ENCODE measurements at places on chromosomes 5 and 9. TPM values are rescaled to one million over a fixed set of nuclear protein-coding genes. Genes with fewer than 3 reads are reported as not detected.

The ATP10B gene
- total RNA-seq: 137 TPM

GRCh38 chr9:15543047-15543813 is 9.6 kb upstream of the CCDC171 start:
- DNase-seq: no peak

- DNase-seq: no peak
Measured at GRCh38 chr5:23419115-23419514, 88.3 kb upstream of the PRDM9 start.

DNA sequence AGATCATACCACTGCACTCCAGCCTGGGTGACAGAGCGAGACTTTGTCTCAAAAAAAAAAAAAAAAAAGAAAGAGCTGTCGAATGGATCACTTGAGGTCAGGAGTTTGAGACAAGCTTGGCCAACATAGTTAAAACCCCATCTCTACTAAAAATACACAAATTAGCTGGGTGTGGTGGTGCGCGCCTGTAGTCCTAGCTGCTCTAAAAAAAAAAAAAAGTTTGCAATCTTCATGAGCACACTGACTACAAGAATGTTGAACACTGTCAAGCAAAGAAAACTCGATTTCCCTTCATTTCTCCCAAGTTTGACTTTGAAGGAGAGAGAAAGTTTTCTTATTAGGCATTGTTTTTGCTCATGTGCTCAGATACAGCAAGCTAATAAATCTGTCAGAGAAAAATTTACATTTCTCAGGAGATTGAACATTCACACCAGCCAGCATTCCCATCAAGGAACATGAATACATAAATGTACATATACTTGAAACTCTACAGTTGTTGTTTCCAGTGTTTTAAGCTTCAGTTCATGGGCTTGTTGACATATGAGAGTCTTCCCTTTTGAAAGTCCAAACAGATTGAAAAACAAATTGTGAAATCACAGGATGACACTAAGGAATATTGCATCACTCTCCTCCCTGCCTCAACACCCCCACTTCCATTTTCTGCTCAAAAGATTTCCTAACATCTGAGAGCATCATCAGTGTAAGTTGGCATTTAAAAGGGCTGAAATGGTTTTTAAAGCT is 81.8 kb downstream of the ARRDC3 start:
- DNase-seq: no peak

DNA sequence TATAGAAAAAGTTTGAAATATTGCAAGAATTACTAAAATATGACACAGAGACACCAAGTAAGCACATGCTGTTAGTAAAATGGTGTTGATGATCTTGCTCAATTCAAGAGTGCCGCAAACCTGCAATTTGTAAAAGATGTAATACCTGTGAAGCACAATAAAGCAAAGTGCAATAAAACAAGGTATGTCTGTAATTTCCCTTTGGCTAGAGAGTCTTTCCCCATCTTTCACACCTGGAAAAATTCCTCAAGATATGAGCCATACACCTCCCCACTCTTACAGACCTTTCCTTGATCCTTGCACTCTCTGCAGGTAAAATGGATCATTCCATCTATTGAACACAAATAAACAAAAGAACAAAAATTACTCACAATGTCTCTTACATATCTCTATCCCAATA is 597.8 kb downstream of the EFNA5 start:
- no peak for DNase-seq

The ZNF883 gene
- total RNA-seq: 0.43 TPM

- no peak for DNase-seq
Measured at GRCh38 chr9:137266585-137267453, 10.7 kb upstream of the TOR4A start.

- DNase-seq: no peak
Measured at GRCh38 chr9:123835821-123836220, 94.1 kb downstream of the DENND1A start.

- no peak for DNase-seq
Measured at GRCh38 chr5:77623203-77623740, 15.2 kb downstream of the OTP start.

The LAMC3 gene
- total RNA-seq: 0.82 TPM

DNA sequence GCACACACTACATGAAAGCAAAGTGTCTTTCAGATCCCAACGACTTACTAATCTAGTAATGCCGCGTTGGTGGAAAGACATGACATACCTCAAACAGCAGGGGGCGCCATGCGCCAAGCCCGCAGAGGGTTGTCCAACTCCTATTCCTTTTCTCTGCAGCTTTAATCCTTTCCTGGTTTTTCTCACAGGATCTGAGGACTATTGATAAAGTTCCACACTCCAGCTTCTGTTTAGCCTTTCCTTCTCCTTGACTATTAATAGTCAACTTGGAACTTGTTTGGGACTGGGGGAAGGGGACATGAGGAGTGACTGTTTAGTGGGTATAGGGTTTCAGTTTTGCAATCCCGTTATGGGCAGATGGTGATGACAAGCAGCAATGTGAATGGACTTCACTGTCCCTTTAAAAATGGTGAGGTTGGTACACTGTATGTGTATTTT is 62.9 kb downstream of the OTULIN start:
- DNase-seq: peak; percentile 75

GRCh38 chr5:116536316-116537083 is 38.1 kb downstream of the SEMA6A start:
- no peak for DNase-seq

DNA sequence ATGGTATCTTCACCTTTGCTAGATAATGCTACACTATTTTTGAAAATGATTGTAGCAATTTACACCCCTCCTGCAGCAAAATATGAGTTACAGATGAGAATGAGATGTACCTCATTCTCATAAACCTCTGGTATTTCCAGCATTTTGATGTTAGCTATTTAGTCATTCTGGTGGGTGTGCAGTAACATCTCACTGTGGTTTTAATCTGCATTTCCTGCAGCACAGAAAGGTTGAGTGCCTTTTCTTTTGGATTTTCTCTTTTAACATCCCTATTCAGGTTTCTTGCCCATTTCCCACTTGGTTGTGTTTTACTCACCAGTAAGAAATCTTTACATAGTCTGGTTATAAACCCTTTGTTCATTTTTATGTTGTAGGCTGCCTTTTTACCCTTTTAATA is 206.2 kb downstream of the NR3C1 start:
- DNase-seq: no peak

DNA sequence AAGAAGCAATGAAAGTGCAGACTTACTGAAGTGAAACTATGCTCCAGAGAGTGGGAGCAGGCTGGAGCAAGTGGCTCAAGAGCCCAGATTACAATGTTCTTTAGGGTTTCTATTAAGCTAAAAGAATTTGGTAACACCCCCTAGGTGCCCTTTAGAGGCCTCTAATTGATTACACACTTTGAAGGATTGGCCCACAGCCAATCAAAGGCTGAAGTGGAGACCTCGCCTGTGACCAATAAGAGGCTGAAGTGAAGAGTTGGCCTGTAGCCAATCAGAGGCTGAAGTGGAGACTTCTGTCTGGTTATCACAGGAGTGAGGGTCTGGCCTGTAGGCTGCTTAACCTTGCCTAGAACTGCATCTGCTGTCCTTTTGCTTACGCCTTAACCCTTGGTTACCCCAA is 46.7 kb upstream of the SPATA31C2 start:
- DNase-seq: no peak

DNA sequence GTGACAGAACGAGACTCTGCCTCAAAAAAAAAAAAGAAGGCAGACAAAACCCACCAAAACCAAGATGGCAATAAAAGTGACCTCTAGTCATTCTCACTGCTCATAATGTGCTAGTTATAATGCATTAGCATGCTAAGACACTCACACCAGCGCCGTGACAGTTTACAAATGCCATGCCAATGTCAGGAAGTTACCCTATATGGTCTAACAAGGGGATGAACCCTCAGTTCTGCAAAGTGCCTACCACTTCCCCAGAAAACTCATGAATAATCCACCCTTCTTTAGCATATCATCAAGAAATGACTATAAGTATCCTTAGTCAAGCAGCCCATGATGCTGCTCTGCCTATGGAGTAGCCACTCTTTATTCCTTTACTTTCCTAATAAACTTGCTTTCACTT is 4.7 kb upstream of the BICD2 start:
- DNase-seq: no peak

Data from left colon (tissue), 2 donors.